ENCODE measurements at places on chromosomes 12 and 14.

DNA sequence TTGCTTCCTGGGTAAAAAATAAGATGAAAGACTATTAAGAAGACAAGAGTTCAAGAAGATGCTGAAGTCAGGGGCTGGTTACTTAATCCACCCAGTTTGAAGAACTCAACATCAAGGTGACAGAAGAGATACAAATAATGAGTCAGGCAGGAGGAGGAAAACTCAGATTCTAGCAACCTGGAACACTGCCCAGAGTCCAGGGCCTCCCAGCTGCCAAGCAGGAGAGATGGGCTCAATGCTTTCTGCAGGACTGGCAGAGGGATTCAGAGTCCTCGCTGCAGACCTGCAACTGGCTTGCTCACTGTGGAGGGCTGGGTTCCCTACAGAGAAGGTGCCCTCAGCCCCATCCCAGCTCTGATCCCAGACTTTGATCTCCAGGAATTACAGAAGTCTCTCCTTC, 28.6 kb upstream of the CEBPE start:
- DNase-seq, result no peak

GRCh38 chr14:21505012-21505553, 6.1 kb downstream of the METTL3 start:
- DNase-seq, result no peak

- no peak for DNase-seq
These were observed 32.7 kb upstream of the KLRF1 start for GRCh38 chr12:9794484-9795093.

- DNase-seq, result no peak
These were observed 539.3 kb upstream of the TBX3 start for GRCh38 chr12:115223322-115223721.

DNA sequence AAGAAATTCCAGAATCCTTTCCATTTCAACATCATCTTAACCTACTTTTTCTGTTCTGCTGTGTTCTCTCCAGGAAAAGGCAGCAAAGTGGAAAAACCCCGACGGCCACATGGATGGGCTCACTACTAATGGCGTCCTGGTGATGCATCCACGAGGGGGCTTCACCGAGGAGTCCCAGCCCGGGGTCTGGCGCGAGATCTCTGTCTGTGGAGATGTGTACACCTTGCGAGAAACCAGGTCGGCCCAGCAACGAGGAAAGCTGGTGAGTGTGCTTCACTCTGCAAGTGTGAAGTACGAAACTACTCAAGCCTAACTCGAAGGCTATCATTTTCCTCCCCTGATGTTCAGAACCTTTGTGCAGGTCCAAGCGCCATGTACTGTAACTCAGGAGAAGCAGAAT, 172.0 kb downstream of the PELI2 start:
- no peak for DNase-seq

- peak; percentile 28 for DNase-seq
These were observed 2.1 kb downstream of the TDP1 start for GRCh38 chr14:89957791-89958190.

DNA sequence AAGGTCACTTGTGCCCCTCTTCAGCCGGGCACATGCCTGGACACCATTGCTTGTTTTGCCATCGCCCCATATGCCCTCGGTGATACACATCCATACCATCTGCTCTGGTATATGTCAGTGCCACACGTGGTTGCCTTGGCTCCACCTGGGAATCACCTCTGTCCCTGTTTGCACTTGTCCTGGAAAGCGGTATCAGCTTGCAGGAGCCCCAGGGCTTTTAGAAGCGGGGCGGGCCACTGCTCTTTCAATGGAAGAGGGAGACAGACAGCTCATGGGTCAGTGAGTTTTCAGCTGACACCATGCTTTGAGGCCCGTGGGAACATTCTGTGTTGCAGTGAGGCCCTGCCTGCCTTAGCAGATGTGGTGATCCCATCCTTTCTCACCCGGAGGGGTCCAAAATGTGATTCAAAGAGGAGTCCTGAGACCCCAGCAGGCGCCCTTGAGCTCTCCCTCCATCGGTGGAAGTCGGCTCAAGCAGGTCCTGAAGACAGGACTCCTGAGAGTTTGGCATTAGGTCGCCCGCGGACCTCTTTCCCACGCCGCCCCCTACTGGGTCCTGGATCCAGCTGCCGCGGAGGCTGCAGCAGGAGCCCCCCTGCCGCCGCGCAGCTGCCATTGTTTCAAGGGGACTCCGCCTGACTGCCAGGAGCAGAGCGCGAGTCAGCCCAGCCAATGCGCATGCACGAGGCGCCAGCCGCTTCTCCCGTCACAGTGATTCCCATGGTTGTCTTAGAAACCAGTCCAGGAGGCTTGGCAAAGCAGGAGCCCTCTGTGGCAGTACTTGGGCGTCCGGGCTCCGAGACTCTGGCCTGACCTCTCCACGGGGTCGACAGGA, 773.2 kb upstream of the ALG10B start:
- DNase-seq, result no peak

DNA sequence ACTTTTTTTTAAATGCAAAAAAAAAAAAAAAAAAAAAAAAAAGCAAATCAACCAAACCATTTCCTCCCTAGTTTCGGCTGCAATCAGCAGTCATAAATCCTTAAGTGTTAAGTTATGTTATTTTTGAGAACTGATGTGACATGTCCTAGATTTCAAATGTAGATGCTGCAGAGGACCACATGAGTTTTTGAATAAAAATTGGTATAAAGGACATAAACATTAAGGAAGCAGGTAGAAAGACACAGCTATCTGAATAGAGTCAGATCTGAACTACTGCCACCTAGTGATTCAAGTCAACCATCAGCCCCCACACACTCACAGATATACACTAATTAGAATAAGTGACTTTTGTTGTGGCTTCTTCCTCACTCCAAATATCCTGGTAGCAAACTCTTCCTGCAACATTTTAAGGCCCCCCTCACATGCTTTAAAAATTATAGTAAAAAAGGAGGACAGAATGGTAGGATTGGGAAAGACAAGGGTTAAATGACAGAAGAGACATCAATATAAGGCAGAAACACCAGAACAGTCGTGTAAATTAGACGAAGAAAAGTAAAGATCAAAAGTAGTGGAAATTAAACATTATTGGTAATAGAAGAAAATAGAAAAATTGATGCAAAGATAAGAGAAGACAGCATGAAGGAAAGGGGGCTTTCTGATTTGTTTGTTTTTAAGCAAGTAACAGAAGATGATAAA, 394.5 kb upstream of the ATP2B1 start:
- DNase-seq, result no peak

DNA sequence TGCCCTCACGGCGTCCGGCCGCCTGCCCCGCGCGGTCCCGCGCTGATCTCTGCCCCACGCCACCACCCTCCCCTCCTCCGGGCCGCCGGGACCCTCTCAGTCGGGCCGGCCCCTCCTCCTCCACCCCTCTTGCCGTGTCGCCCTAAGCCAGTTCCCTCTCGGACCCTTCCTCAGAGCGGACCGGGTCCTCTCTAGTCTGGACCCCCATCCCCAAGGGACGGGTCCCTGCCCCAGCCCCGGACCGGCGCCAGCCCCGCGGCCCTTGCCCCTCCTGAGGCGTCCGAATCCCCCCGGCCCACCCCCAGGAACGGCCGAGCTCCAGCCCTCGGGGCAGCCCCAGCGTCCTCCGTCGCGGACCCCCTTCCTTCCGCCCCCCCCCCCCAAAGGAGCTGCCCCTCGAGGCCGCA, 485 bp downstream of the PPP4R4 start:
- DNase-seq, result no peak

DNA sequence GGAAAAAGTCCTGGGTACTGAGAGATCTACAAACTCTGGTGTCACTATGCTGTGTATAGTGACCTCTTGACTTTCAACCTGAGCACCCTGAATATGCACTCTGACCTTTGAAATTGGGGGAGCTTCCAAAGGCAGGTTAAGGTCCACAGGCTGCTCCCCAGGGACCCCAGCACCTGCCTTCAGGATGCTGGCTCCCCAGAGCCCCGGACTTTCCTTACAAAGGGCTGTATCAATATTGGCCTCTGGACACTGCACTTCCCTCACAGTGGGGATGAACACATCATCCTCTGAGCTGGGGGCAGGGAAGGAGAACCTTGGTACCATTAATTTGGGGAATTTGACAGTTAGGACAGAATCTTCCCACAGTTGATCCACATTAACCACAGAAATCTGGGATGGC, 14.3 kb downstream of the PLD4 start:
- no peak for DNase-seq

DNA sequence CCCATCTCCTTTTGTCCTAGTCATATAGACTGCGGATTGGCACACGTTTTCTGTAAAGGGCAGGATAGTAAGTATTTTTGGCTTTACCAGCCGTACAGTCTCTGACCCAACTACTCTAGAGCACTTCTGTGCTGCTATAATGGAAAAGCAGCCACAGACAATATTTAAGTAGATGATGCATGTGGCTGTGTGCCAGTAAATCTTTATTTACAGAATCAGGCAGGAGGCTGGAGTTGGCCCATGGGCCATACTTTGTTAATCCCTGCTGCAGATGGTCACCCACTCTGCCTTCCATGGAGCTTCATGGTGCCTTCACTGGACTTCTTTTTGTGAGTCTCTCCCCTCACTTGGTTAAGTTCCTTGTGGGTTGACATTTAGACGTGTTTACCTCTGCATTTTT, 584.5 kb upstream of the TBX3 start:
- no peak for DNase-seq

DNA sequence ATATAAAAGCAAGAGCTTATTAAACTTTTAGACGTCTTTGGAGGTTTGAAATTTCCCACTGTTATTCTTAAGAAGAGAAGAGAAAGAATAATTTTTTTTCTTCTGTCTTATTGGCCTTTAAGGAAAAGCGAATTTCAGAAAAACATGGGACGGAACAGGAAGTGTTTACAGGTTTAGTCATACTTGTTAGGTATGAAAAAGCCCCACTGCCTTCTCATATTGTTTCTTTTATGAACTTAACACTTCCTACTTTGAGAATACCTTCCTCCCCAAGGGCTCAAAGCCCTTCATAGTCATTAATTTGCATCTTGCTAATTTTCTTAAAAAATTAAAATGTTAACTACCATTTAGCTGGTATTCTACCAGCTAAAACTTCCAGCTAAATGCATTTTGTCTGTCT, 82.0 kb downstream of the ETV6 start:
- no peak for DNase-seq

DNA sequence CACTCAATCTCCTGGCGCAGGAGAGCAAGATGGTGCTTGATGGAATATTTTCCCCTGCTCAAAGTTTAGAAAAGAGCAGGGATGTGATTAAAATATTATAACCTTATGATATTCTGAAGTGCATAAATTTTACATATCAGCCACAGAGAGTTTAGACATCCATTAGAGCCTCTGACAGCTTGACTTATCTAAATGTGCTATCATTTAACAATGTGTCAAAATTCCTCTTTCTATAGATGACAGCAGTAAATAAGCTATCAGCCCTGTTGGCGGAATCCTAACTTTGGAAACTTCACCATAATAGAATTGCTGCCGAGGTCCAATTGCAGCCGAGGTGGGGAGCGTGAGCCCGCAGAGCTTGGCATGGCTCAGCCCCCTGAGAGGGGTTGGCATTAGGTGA, 117.7 kb upstream of the MYL2 start:
- no peak for DNase-seq

- DNase-seq, result no peak
These were observed 95.5 kb downstream of the TMX1 start for GRCh38 chr14:51335531-51335930.

GRCh38 chr12:97235102-97235501, 227.5 kb upstream of the RMST start:
- DNase-seq, result no peak

DNA sequence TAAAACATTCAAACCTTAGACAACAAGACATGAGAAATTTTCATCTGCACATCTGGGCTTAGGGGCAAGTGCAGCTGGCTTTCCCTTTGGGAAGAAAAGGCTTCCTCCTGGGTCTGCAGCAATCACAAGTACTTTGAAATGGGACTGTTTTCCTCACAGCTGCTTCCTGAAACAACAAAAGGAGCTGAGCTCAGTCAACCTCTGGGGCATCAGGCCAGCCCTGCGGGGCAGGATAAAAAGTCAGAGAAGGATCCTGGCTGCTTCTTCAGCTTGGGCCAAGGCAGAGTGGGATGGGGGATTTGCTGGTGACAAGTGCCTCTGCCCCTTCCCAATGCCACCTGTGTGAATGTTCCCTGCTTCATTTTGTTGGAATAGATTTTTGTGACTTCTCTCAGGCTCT, 16.2 kb upstream of the SDR39U1 start:
- no peak for DNase-seq

GRCh38 chr14:101561145-101561896, at the start of gene DIO3:
Gene DIO3, plus strand, starts transcription at chr14:101561495.
- DNase-seq, result no peak

- DNase-seq, result no peak
These were observed 42.6 kb downstream of the FBXO21 start for GRCh38 chr12:117147639-117148038.

DNA sequence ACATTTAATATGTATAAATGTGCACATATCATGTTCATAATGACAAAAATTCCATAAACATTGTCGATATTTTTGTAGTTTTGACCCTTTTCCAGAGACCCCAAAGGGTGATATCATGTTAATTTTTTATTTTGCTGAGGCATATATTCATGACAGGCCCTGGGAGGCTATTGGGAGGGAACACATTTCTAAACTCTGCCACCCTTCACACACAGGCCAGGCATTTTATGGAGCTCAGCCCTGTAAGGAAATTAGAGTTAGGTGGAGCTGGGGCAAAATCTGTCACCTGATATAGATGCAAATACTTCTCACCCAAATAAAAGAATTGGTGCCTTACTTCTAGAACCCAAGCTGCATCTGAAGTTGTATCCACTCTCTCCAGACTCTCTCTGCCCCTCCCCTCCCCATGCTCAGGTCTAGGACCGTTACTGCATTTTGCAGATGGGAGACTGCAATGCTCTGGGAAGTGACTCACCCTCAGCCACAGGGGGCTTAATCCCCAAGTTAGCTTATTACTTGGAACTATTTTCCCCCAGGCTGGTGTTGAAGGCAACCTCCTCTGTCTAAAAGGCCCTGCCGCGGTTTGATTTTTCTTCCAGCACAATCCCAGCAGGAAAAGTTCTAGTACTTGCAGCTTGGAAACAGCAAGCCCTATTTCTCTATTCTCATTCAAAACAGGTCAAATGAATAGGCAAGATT, 238.9 kb downstream of the EMP1 start:
- DNase-seq, result no peak

GRCh38 chr14:27672047-27672446, 1074.2 kb upstream of the NOVA1 start:
- DNase-seq, result no peak

GRCh38 chr12:8648576-8649205, 13.9 kb downstream of the MFAP5 start:
- DNase-seq, result no peak

GRCh38 chr12:59182658-59183455, 262.6 kb upstream of the LRIG3 start:
- no peak for DNase-seq

DNA sequence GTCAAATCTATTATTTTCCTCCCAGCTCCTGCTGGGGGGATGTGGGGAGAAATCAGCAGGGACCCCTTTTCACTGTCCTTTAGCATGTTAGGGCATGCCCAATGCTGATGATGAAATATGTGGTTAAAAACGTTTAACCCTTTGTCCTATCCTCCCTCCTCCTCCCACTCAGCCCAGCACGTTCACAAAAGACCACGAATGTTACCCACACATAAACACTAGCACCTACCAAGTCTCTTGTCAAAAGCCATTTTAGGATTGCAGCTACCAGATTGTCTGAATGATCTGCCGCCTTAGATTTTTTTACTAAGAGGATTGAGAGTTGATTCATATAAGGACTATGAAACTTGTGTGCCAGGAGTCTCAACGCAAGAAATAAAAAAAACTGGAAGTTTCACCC, 70.4 kb downstream of the TBK1 start:
- DNase-seq, result no peak

GRCh38 chr14:98236314-98236713, 1035.7 kb downstream of the BCL11B start:
- no peak for DNase-seq
